Midbrain (tissue), 1 donor: ENCODE measurements at places on chromosomes 6 and 20.
A peak's percentile ranks its signal among the peaks of the same experiment; 100 is the strongest.

DNA sequence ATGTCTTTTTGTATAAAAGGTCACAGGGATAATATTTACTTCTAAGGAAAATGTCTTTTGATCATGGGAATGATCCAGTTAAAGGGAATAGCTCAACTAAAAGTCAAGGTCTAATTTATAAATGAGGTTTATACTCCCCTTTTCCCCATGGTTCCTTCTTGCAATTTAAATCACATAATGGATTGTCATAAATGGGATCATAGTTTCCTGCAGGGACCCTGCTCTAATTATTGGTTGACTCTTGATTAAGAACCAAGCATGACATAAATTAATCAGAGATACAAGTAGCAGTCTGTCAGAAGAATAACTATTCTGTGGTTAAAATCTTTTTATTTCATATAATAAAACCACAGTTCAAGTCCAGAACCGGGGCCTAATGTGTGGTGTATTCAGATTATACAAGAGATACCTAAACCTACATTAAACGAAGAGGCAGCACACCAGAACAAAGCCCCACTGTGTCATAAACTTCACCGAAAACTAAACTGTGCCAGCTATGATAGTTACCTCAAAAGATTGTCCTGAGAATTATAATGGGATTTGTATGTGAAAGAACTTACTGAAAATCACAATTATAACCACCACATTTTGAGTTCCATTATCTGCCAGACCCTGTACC, 43.0 kb upstream of the CD83 start:
- no peak for DNase-seq

DNA sequence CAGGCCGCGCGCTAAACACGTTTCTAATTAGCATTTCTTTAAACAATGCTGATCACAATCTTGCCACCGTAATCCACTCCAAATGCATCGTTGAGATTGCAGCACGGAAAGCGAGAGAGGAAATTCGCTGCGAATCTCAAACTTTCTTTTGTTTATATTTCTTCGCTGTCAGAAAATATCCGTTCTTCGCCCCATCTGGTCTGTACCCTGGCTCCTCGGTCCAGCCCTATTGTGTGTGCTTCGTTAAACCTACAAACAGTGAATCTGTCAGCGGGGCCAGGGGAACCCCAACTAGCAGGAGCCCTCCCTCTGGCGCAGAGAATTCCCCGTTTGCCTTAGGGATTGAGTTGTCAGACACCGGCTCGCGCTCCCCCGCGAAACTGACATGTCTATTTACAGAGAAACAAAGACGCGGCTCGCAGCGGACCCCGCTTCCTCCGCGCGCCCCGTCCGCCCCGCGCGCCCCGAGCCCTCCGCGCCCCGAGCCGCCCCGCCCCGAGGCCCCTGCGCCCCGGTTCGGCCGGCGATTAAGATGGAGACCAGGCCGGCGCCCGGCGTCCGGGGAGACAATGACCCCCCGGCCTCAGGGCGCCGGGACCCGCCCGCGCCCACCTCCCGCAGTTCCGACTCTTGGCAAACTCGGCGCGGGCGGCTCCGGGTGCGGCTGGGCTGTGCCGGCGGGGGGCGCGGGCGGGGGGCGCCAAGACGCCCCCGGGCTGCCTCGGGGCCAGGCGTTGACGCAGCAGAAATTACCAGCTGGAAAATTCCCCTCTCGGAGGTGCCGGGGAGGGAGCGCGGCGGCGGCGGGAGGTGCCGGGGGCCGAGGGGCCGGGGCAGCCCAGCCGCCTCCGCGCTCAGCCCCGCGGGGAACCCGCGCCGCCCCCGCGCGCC, 874 bp downstream of the ZBTB46 start:
- DNase-seq, result no peak

GRCh38 chr6:82015043-82015442, 232.5 kb downstream of the IBTK start:
- no peak for DNase-seq

DNA sequence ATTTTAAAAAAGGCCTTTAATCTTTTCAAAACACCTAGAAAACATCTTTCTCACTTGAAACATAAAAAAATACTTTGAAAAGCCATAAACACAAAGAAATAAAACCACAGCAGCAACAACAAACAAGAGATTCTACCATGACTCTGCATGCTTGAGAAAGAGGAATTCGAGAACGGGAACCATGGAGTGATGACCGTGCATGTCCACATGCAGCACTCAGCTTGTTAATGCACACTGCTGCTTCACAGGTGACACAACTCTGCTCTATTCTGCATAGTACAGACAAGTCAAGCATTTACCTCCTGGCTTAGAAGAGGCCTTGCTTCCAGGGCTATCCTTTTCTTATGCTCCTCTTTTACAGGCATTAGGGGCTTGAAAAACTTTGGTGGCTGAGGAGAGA, 64.9 kb upstream of the NUP153 start:
- DNase-seq, result no peak

DNA sequence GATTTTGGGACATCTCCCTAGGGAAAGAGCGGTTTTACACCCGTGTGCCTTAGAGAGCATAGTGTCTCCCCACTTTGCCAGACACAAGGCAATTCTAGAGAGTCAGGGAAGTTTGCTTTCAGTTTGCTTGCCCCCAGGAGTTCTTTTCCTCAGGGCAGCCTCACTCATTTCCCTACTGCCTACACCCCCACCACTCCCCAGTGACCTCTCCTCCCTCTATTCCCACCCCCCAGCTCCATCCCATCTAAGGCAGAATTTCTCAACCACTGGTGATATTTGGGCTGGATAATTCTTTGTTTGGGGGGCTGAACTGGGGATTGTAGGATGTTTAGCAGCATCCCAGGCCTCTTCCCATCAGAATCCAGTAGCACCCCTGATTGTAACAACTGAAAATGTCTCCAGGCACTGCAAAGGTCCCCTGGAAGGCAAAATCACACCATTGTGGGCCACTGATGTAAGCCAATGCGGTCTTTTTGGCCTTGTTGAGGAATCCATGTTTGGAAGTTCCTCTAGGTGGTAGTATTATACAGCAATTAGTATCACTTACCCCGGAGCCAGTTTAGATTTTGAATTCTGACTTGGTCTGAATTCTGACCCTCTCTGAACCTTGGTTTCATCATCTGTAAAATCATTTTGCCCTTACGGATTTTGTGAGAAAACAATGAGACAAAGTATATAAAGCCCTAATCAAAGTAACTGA, 1.3 kb downstream of the EPPIN start:
- DNase-seq, result peak; percentile 25

GRCh38 chr6:166955121-166955864, 1.1 kb downstream of the RNASET2 start:
- DNase-seq, result peak; percentile 8

GRCh38 chr6:20604159-20604558, 69.9 kb downstream of the CDKAL1 start:
- no peak for DNase-seq

GRCh38 chr6:131958095-131958494, 6.9 kb upstream of the CCN2 start:
- no peak for DNase-seq

GRCh38 chr6:106177786-106178185, 91.7 kb downstream of the PRDM1 start:
- no peak for DNase-seq

DNA sequence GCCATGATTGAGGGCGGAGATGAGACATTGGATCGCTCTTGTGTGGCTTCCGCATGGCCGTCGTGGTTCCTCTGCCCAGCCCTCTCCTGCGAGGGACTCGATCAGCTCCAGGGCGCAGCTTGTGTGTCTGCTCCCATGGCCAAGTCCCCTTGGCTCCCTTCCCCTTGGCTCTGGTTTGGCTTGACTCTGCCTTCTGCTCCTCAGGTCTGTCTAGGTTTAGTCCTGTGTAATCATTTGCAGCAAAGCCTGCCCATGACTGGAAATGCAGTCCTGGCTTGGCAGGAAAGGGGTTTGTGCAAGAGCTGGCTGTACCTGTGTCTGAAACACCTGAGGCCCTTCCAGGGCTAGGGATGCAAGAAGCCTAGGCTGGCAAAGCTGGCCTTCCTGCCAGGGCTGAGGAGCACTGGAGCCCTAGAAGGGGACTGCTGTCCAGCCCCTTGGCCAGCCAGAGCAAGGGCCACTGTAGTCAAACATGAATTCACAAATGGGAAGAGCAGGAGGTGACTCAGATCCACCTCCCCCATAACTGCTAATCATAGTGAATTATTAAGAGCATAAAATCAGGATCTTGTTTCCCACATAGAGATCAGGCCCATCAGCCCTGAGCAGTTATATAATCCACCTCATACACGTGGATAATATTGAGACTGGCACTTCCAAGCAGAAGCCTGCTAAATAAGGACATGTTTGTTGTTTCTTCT, 196.8 kb downstream of the FARS2 start:
- no peak for DNase-seq

DNA sequence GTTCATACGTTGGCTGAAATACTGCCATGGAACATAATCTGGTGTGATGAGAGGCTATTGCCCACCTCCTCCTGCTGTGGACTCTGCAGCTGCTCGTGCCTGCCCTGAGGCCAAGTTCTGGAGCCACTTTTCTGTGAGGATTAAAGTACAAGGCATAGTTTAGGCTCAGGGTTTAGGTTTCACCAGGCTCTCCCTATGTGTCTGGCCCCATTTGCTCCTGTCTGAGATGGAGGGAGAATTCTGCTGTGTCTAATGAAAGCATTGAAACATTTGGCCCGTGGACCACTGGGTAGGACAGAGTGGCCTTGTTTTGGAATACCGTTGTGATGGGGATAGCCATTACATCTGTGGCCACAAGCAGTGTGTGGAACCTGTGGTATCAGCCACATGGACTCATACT, 5.9 kb downstream of the WRNIP1 start:
- no peak for DNase-seq

DNA sequence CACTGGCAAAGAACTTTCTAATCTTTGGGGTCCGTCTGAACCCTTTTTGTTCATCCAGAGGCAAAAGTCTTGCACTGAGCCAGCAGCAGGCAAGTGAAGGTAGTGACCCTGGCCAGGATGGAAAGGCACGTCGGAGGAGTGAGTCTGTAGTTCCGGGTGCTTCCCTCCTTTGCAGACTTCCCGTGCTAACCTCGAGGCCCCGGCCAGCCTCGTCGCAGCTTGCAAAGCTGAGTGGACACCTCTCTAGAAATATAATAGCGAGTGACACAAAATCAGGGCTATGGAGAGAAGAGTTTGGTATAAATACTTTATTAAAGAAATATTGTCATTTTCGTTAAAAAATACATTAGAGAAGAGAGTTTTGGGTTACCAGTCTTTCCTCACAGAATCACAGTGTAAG, 9.9 kb downstream of the PSMG4 start:
- DNase-seq, result no peak

DNA sequence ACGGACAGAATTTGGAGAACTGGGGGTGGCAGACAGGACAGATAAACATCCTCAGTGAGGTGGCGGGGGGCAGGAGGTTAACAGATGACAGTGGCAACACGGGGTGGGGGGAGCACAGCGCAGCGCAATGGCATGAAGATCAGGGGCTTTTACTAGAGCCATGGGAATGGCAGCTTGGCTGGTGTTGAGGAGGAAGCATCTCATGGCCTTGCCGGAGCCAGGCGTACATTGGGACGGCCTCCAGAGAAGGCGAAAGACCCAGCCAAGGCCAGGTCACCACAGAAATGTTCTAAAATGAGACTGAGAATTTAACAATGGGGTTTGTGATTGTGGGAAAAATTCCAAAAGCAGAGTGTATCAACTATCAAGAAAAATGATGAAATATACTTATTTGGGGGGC, 173.0 kb downstream of the PRKN start:
- no peak for DNase-seq

- DNase-seq, result no peak
Measured at GRCh38 chr20:6611911-6612605, 155.4 kb upstream of the BMP2 start.

DNA sequence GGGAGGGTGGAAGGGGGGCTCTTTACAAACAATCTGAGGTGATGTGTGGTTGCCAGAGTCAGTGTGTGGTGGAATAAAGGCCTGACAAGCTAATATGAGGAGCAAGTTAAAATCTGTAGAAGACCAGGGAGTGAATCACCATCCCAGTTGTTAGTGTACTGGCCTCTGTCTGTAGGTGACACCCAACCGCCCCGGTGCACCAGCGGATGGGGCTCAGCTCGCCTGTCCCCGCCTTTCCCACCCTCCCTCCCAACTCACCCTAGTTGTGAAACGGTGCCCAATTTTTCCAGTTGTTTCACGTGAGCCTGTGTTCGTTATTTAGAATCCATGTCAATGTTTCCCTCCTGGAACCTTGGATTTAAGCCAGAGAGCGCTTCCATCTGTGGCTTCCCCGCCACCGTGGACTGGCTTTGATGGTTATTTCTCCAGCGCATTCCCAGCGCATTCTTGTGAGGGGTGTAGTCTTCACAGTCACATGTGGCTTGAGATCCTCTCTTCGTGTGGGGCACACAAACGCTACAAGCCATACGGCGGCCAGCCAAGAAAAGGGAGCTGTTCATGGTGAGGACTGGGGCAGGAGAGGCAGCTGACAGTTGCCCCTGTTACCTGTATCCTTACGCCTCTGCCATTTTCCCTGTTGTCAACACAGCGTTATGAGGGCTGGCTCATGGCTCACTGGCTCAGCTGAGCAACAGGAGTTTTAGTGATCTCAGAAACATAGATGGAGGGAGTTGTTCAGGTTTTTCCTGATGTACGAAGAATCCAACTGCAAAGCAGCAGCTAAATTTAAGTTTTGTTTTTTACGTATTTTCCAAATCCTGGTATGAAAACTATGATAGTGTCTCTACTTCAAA, 137.6 kb downstream of the ZDHHC14 start:
- DNase-seq, result no peak

DNA sequence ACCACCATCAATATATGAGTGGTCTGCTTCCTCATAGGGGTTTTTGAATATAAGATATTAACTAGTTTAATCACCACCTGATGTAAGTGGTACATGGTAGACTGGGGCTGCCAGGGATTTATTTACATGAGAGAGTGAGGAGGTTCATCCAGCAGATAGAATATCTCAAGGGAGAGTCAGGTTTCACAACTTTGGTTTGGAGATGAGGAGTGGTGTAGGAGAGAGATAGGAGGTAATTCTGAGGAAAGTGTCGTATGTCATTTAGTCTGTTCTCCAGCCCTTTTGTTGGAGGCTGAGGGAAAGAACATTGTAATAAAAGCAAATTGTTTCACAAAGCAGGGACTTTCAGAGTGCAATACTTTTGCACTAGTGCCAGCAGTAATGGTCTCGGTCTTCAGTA, 16.8 kb downstream of the L3MBTL3 start:
- no peak for DNase-seq

DNA sequence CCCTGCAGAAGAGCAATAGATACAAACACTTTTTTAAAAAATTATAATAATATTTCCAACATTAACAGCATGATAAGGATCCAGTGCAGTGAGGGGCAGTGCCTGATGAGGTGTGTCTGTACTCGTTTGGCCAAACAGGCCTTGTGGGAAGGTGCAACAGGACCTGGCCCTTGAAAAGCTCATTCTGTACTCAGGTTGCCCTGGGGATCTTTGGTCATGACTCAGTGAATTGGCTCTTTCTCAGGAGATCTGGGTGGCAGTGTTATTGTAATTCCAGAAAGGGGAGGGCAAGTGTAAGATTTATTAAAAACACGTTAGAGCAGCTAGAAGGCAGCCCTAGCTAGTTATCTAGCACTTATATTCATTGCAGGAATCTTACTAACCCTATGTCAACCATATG, 2.9 kb upstream of the SPINT3 start:
- no peak for DNase-seq

DNA sequence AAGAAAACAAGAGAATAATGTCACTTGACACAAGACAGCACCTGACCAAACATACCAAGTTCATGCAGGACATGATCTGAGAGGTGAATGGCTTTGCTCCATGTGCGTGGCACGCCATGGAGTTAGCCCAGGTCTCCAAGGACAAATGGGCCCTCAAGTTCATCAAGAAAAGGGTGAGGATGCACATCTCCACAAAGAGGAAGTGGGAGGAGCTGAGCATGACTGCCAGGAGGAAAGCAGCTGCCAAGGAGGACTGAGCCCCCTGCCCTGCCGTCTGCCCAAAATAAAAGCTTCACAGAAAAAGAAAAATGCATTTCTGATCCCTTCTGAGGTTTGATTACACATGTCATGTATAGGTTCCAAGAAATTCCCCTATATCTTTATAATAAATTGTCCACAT, 82.0 kb upstream of the TSHZ2 start:
- DNase-seq, result no peak
